Chondrocyte (in vitro differentiated cells): ENCODE measurements at places on chromosomes 13 and 19. TPM values are rescaled to one million over a fixed set of nuclear protein-coding genes. Genes with fewer than 3 reads are reported as not detected.

DNA sequence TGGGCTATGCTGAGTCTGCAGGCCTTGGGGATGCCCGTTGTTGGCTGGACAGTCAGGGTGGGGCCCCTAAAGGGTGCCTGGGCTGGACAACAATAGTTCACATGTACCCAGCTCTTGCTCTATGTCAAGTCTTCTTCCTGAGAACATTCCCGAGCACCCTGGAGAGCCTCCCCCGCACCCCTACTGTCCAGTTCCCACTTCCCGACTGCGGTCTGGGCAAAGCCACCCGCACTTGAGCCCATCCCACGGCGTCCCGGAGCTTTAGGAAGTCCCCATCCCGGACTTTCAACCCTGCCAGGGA lies 1.1 kb upstream of the MPND start:
- DNase-seq = no peak

GRCh38 chr13:111898956-111899713 lies 167.8 kb upstream of the SOX1 start:
- no peak for DNase-seq

DNA sequence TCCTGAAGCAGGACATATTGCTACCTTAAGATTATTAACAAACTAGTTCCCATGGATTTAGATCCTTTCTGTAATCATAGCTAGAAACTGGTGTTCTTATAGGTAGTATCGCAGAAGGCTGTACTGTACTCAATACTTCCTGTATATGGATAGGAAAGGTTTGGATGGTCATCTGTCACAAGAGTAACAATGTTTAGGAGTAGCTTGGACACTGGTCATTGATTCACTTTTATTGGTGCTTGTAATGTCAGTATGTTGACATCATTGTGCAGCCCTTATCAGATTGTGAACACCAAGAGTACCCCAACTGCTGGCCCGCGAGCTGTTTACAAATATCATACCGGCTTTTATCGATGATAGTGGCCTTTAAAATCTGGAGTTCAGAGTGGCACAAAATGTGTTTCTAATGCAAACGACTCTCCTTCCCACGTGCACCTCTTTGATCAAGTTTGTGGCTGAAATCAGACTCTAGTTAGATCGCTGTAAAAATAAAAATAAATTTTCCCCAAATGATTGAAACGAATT lies 605 bp upstream of the CDK8 start:
- DNase-seq = no peak

DNA sequence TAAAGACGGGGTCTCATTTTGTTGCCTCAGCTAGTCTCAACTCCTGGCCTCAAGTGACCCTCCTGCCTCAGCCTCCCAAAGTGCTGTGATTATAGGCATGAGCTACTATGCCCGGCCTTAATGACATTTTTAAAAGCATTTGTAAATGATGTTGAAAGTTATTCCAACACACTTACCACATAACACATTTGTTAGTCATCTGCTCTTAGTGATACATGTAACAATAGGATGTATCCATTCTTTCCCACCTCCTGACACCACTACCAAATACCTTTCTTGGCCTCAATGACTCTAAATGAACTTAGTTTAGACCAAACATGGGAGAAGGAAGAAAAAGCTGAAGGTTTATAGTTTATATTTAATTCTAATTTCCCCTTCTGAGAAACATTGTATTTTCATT lies 59.8 kb upstream of the MEDAG start:
- DNase-seq = no peak

- DNase-seq = no peak
Measured at GRCh38 chr13:32086366-32086765, 54.8 kb downstream of the FRY start.

GRCh38 chr13:67036699-67037457 lies 193.3 kb downstream of the PCDH9 start:
- DNase-seq = no peak

Gene PNMA8A
- total RNA-seq = 10.1 to 16.1 TPM (median 10.1 TPM) in 3 replicates

DNA sequence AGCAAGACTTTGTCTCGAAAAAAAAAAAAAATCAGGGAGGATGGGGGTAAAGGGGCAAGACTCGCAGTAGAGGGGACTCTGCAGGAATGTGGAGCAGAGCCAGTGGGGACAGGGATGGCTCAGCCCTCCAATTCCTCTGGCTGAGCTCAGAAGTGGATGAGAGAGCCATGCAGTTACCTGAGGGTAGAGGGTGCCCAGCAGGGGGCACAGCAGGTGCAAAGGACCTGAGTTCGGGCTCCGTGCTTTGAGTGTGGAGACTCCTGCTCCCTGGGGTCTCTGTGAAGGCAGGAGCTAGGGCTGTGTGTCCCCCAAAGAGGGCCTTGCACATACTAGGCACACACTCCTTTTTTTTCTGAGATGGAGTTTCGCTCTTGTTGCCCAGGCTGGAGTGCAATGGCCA lies 7.7 kb downstream of the DOCK6 start:
- DNase-seq = no peak

- no peak for DNase-seq
Measured at GRCh38 chr19:8057545-8058270, 5.1 kb downstream of the CCL25 start.

DNA sequence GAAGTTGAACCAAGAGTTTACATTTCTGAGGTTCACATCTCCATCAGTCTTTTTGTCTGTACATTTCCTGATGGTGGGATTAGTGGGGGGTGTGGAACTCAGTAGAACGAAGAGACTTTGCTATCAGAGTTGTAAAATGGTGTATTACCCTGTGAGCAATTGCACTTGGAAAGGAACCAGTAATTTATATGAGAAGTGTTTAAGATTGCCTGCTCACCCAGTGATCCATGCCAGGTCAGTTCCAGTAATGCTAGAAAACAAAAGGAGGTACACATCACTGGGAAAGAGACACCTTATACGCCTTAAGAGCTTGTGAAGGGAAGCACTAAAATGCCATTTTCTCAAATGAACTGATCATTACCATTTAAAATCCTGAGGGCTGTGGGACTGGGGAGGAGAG lies 7.5 kb upstream of the DACH1 start:
- DNase-seq = no peak

GRCh38 chr13:95003019-95003813 lies 290.9 kb upstream of the SOX21 start:
- no peak for DNase-seq

DNA sequence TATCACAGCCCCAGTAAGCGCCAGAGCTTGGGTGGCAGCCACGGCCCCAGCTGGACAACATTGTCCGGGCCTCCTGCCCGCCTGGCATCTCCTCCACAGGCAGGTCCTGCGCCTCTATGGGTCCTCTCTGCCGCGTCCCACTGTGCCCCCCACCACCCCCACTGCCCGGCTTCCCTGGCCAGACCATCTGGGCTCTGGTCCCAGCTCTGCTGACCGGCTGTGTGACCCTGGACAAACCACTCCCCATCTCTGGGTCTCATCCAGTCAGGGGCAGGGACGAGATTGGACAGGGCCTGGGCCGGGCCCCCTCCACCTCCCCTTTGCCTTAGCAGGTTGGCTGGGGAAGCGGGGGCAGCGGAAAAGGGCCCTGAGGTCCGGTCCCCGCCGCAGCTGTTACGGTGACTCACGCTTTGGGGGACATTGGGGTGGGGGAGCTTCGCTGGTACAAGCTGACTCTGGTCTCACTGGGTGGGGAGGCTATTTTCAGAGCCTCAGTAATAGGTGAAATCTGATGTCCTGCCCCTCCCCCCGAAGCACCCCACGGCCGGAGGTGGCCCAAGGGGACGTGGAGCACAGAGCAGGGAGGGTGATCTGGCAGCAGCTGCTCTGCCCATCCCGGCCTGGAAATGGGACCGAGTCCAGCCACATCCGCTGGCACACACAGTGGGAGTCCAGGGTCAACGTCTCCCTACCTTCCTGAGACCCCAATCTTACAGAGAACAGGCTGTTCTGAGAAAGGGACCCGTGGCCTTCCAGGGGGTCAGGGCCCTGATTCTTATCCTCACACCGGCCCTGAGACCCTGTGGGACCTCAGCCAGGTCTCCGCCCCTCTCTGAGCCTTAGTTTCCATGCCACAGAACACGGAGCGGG lies 9.1 kb downstream of the NFIC start:
- no peak for DNase-seq

DNA sequence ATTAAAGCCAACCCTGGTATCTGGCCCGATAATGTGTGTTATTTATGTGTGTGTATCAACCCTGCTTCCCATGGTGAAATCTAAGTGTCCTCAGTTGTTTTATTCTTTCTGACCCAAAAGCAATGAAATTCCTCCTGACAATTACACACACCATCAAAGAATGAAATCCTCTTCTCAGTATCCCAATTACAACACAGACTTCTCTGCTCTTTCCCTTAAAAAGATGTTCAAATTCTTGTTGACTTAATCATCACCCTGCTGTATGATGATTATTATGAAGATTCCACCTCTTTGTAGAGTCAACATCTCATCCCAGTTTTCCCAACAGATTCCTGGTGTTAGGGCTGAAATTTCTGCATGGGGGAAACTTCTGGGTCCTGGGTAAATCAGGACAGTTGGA lies 8.9 kb upstream of the TRPC4 start:
- no peak for DNase-seq

DNA sequence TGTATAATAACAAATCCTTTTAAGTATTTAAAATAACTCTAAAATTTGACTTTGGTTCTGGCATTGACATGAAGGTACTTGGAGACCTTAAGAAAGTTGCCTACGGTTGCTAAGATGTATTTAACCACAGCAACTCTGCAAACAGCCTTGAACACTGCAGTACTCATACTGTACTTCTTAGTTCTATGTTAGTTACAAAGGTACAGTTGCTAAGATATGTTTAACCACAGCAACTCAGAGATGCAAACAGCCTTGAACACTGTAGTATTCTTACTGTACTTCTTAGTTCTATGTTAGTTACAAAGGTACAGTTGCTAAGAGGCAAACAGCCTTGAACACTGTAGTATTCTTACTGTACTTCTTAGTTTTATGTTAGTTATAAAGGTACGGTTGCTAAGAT lies 268.3 kb upstream of the MIR17HG start:
- no peak for DNase-seq

DNA sequence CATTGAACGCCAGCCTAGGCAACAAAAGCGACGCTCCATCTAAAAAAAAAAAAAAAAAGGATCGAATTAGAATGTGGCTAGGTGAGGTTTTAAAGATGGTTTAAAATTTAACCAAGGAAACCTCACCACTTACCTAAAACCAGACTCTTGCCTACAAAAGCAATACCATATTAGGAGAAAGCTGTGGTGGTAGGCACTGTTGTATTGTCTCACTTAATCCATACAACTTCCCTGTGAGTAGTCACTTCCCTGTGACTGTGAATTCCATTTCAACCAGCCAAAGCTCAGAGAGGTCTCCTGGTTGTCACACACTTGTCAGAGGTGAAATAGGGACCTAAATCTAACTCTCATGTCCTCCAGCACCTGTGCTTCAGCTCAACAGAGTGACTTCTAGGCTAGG lies 15.4 kb downstream of the SHISA2 start:
- DNase-seq = no peak

- peak; percentile 77 for DNase-seq
Measured at GRCh38 chr19:16914421-16914820, 25.6 kb downstream of the F2RL3 start.

GRCh38 chr13:73676550-73677047 lies 457.6 kb downstream of the KLF12 start:
- no peak for DNase-seq

Gene HNRNPL
- 214 to 255 TPM (median 222 TPM) in 3 replicates for total RNA-seq

Gene PSG3
- 0.99 TPM in 1 of 3 replicates, not detected in the others for total RNA-seq

DNA sequence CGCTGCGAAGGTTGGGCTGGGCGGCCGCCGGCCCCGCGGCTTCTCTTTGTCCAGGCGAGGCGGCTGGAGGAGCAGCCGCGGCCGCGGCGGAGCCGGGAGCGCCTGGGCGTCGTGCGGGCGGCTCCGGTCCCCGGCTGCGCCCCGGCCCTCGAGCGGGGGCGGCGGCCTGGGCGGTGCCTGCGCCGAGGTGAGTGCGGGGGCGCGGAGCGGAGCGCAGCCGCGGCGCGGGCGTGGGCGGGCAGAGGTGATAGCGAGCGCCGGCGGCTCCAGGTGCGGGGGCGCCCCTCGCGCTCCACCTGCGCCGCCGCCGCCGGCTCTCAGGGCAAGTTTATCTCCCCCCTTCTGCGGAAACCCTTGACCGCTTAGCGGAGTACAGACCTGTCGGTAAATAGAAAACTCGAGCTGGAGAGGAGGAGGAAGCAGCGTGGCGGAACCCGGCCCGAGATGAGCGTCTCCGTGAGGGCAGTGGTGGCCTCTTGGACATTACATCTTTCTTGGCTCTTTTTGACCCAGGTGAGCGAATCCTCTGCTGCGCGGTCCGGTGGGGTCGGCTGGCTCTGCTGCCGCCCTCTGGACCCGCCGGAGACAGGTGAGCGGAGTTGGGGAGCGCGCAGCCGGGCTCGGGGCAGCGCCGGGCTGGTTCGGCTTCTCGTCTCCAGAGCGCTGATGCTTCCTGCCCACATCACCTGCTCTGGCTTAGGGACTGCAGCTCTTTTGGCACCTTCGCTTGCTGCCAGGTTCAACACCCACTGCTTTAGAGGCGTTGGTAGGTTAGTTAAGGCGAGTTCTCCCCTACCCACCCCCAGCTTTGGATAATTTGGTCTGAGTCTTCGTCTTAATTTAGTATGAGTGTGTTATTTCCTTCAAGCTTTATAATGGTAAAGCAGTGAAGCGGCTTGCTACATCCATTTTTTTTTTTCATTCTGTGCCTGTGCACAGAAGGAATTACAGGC lies at the start of gene MTUS2:
Gene MTUS2 (plus strand): TSS at position 241 of the 953 bp plus-strand sequence.
- DNase-seq = no peak

- DNase-seq = no peak
Measured at GRCh38 chr19:23872282-23872919, 42.3 kb upstream of the ZNF726 start.
